ELR (cell line): ENCODE measurements at places on chromosomes 5 and 9.

DNA sequence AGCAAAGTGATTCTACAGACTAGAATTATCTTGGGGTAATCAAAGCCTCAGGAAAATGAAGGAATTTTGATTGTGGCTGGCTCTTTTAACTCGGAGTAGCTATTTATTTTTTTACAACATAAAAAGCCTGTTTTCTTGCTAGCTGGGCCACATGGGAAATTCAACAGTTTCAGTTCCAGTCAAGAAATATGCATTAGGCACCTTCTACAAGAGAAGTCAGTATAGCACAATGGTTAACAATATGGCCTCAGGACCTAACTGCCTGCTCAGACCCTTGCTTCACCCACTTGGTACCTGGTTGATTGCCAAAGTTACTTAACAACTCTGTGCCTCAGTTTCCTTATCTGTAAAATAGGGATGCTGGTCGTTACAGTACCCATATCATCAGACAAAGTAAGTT lies 586.2 kb downstream of the ZNF608 start:
- DNase-seq = no peak

GRCh38 chr5:144812763-144813162 lies 642.1 kb downstream of the KCTD16 start:
- DNase-seq = peak; percentile 69

GRCh38 chr5:170268884-170269283 lies 28.7 kb downstream of the LCP2 start:
- DNase-seq = no peak

GRCh38 chr9:133874060-133874657 lies 118.0 kb downstream of the VAV2 start:
- DNase-seq = peak; percentile 97

DNA sequence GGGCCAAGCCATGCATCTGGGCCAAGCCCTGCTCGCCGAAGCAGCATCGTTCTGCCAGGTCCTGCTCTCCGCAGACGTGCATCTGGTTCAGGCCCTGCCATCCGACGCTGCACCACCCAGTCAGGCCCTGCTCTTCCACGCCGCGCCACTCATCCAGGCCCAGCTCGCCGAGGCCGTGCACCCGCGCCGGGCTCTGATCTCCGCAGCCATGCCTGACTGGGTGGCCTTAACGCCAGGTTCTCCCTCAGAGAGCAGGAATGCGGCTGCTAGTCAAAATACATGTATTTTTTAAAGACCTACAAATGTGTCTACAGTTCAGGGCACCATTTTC lies 891.1 kb upstream of the CTNND2 start:
- DNase-seq = no peak

DNA sequence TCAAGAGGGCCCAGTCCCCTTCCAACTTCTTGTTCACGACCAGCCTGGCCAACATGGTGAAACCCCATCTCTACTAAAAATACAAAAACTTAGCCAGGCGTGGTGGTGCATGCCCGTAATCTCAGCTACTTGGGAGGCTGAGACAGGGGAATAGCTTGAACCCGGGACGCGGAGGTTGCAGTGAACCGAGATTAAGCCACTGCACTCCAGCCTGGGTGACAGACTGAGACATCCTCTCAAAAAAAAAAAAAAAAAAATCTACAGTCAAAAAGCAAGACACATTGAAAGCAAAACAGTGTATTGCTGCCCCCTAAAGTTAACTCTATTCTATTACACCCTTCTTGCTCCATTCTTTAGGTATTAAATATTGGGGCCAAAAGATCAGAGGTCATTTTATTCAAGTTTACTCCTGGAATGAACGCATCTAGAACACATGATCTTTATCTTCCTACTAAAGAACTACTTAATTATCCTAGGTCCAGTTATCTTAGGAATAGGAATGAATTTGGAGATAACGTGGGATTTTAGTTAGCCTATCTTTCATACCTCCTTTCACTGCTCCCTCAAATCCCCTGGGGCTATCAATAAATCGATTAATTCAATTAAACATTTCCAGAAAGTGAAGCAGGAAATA lies 2.4 kb downstream of the ATG12 start:
- DNase-seq = peak; percentile 77

- DNase-seq = peak; percentile 32
Measured at GRCh38 chr9:35605351-35606137, 482 bp downstream of the TESK1 start.

DNA sequence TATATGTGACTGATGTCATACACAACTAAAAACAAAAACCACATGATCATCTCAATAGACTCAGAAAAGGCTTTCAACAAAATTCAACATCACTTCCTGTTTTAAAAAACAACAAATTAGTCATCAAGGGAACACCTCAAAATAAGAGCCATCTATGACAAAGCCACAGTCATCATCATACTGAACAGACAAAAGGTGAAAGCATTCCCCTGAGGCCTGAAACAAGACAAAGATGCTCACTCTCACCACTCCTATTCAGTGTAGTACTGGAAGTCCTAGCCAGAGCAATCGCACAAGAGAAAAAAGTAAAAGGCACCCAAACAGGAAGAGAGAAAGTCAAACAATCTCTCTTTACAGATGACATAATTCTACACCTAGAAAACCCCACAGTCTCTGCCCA lies 893.5 kb upstream of the EDIL3 start:
- DNase-seq = no peak

DNA sequence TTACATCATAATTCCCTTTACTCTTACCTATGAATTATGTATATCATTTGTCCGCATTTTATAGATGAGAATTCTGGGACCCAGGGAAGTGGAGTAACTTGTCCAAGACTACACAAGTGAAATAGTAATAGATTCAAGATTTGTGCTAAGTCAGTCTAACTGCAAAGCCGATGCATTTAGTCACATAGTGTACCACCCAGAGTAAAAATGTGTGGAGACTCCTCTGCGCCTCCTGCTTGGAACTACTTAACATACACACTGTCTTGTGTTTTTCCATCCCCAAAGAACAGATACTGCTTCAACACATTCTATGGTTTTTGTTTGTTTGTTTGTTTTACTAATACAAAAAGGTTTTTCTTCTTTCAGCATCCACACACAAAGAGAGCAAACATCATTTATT lies 729.8 kb downstream of the PRELID2 start:
- DNase-seq = no peak

DNA sequence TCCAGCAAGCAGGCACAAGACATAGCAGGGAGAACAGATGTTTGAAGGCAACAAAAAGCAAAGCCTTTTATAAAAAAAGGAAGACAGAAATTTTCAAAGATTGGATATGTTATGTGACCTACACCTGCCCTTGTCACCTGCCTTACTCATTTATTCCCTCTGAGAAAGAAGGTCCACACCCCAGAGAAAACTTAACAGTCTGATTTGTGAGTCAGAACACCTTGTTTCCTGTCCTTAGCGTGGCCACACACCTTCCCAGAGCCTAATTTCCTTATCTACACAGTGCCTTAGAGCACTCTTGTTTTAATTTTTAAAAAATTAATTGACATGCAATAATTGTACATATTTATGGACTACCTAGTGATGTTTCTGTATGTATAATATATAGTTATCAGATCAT lies 419.0 kb upstream of the DAB2 start:
- no peak for DNase-seq

- no peak for DNase-seq
Measured at GRCh38 chr9:20228096-20228495, 394.2 kb downstream of the MLLT3 start.

DNA sequence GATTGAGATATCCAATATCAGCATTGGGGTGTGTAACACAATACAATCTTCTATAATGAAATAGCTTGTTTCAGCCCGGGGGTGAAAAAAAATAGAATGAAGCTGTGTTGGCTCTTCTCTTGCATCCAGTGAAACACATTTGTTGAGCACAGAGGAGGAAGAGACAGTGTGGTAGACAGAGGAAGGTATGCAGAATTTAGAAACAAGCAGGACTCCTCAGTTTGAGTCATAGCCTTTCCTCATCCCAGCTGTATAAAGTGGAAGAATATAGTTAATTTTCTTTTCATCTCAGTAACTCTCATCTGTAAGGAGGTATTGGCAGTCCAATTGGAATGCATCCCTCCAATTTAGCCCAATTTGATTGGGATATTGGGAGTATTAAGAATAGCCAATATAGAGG lies 302.2 kb upstream of the VLDLR start:
- peak; percentile 20 for DNase-seq

DNA sequence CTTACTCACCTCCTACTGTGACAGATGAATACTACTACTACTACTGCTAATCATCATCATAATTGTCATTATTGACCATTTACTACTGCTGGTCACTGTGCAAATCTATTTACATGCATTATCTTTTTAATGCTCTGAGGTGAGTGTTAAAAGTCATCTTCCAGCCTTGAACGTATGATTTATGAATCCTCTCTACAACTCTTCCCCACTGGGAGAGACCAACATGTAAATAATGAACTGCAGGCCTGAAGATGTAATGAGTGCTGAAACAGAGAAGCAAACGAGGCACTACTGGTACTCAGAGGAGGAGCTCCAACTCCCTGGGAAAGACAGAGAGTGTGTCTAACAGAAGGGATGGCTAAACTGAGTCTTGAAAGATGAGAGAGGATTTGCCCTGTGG lies 95.4 kb downstream of the JAKMIP2 start:
- no peak for DNase-seq

GRCh38 chr9:16870596-16871335 lies at the start of gene BNC2:
Gene BNC2 (minus strand): TSS chr9:16870670. CDS start chr9:16870648, 22 bp downstream.
- peak; percentile 67 for DNase-seq
